ENCODE measurements at places on chromosomes 5 and 9. TPM values are rescaled to one million over a fixed set of nuclear protein-coding genes. Genes with fewer than 3 reads are reported as not detected.

The PTGDS gene
- 1.9 TPM for total RNA-seq

The NIM1K gene
- total RNA-seq: not detected

The CCNJL gene
- 29.2 TPM for total RNA-seq

The CNTLN gene
- 17.7 TPM for total RNA-seq

DNA sequence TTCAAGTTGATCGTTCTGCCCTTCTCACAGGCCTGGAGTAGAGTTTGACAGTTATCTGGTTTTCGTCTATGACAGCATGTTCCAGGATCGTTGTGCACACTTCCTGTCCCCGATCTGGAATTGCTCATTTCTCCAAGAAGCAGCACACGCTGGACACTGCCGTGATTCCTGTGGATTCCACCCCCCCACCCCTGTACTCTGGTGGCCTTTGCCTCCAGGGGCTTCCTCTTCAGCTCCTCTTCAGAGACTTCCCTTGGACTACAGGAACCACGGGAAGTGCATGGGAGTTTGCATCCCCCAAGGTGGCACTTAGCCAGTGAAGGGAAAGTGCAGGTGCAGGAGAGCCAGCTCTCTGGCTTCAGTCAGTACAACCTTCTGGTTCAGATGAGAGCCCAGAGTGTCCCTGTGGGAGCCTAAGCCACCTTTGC is 160.7 kb downstream of the CACNA1B start:
- no peak for DNase-seq

The AGTPBP1 gene
- total RNA-seq: 65.0 TPM

- DNase-seq: no peak
Measured at GRCh38 chr5:72338689-72339209, 18.6 kb downstream of the PTCD2 start.

The GPR21 gene
- 0.90 TPM for total RNA-seq

GRCh38 chr9:6567140-6567591 is 78.4 kb downstream of the GLDC start:
- no peak for DNase-seq

The MZB1 gene
- total RNA-seq: 1.6 TPM

DNA sequence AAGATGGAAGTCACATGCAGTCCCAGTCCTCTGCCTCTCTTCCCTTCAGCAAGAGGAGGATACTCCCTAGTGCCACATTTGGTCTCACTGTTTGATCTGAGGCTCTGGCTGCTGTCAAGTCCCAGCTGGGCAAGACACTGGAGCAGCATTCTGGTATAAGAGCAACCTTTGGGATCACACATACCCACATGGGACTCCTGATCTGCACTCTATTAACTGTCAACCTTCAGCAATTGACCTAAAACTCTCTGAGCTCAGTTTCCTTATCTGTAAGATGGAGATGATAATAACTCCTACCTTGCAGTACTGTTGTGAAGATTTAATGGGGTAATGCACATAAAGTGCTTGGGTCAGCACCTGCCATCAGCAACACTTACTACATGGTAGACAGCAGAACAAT is 437.9 kb downstream of the PIK3R1 start:
- no peak for DNase-seq

GRCh38 chr5:77991084-77991483 is 214.9 kb upstream of the TBCA start:
- DNase-seq: peak; percentile 44

The WNK2 gene
- 102 TPM for total RNA-seq

- DNase-seq: no peak
Measured at GRCh38 chr9:127963041-127963358, 17.8 kb downstream of the EEIG1 start.

DNA sequence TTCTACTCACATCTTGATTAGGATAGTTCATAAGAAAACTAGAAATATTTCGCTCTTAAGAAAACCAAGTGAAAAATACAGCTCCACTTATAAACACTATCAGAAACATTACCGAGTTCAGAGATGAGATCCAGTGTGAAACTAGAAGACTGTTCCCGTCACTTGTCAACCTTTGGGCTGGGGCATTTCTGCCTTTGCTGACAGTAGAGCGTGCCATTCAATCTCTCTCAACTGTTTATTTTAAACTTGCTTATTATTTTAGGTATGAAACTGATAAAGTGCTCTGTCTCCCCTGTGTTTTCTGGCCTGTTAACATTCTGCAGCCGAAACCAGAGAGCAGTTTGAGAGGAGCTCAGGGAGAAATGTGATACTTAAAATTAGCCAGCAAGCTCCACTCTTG is 16.7 kb downstream of the MRRF start:
- DNase-seq: no peak

GRCh38 chr5:154446195-154447088 is 645 bp downstream of the SAP30L start:
- peak; percentile 65 for DNase-seq

DNA sequence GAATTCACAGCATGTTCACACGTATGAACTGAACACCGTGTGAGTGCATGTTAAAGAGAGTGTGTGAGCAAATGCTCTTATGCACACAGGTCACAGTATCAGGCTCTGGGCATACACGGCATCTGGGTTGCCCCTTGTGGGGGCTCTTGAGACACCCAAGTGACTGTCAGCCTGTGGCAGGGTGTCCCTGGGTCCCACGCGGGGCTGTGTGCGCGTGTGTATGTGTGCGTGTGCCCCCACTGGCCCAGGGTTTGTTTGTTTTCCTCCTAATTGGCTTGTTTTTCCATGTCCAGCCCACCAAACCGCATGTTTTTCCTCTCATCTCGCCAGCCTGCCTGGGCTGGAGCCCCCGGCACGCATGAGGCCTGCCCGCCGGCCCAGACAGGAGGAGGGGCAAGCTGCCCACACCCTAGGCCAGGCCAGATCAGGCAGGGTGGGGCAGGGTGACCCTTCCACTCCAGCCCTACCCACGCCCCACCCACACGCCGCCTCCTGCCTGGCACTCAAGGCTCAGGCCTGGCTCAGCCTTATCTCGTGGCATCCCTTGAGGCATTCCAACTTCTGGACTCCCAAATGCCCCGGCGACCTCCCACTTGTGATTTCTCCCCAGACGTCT is 28.8 kb downstream of the CNTFR start:
- DNase-seq: no peak

The GFPT2 gene
- 120 TPM for total RNA-seq

- no peak for DNase-seq
Measured at GRCh38 chr5:148697180-148697808, 43.0 kb upstream of the HTR4 start.

The HTR4 gene
- not detected for total RNA-seq

The CHSY3 gene
- total RNA-seq: 2.3 TPM
